ENCODE measurements at places on chromosomes 16 and 17.

DNA sequence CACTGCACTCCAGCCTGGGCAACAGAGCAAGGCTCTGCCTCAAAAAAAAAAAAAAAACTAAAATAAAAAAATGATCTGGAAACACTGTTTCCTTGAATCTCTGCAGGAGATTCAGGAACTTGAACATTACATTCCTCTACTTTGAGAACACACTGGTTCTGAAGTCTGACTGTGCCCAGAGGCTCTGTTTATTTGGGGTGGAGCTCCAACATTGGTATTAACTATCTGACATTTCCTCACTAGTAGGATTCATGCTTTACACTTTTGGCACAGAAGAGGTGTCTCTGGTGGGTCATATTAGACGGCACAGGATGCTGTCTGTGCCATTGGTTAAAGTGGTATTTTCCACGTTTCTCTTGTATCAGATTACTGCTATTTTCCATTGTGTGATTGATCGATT, 10.4 kb downstream of the SULT1A2 start:
- no peak for DNase-seq

- DNase-seq, result no peak
Measured at GRCh38 chr16:66258916-66259845, 107.3 kb upstream of the CDH5 start.

GRCh38 chr17:49997301-49997650, 2.3 kb upstream of the DLX3 start:
- DNase-seq, result no peak

DNA sequence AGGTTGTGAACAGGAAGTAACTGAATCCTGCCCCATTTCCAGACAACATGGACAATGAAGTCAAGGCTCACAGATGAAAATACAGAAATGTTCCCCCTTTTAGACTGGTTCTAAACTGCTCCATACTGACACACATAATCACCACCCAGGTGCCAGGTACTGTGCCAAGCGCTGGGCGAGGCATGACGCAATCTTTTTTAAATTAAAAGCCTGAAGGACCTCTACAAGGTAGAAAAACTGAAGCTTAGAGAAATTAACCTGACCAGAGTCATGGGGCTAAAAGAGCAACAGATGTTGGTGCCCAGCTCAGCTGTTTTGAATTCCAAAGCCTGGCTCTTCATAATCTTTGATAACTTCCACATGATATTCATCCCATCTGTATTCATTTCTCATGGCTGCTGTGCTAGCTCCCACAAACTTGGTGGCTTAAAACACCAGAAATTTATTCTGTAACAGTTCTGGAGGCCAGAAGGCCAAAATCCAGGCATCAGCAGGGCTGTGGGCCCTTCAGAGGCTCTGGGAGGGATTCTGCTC, 4.9 kb upstream of the RAB11FIP4 start:
- no peak for DNase-seq

DNA sequence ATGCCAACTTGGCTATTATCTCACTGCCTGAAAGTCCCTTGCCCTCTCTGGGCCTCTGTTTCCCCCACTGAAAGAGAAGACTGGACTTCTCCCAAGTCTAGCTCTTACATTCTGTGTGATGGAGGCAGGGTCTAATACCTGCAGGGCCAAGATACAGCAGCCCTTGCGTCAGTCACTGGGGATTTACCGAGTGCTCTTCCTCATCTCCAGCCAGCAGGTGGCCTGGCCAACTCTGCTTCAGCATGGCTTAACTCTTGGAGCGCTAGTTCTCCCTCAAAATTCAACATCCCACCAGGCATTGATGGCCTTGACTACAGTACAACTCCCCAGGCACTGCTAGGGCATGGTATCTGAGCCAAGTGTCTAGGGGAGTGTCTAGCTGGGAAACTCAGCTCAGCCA, 19.9 kb upstream of the MTMR4 start:
- DNase-seq, result no peak
